ENCODE measurements at places on chromosomes 7 and 10.

GRCh38 chr10:5442065-5442989 lies 30.0 kb downstream of the NET1 start:
- no peak for DNase-seq

- DNase-seq: no peak
Observed at GRCh38 chr10:33067481-33067880, 109.5 kb upstream of the ITGB1 start.

DNA sequence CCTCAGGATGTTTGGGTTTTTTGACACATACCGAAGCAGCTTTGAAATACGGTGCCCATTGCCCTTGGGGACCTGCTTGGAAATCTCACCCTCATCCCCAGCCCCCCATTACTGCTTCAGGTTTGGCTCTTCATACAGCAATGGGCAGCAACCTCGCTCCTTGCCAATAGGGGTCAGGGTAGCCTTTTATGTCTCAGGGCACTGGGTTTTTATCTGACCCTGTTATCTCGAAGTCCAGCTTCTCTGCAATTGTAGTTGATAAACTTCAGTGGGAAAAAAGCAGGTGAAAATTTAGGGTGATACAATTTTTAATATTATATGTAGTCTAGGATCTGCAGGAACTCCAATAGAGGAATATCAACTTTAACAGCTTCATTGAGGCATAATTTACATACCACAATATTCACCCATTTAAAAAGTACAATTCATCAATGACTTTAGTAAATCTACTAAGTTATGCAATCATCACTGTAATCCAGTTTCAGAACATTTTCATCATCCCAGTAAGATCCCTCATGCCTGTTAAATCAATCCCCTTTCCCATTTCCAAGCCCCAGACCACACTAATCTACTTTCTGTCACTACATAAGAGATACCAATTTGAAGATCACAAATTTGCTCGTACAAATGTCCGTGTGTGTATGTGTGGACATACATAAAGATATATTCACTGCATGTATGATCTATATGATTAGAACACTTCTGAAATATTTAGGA lies 386.2 kb downstream of the KCNMA1 start:
- DNase-seq: no peak

- DNase-seq: no peak
Observed at GRCh38 chr7:148262721-148263229, 327.8 kb upstream of the C7orf33 start.

- DNase-seq: no peak
Observed at GRCh38 chr10:86282664-86283465, 83.7 kb downstream of the GRID1 start.

GRCh38 chr10:127926455-127926854 lies 19.6 kb downstream of the PTPRE start:
- no peak for DNase-seq

- no peak for DNase-seq
Observed at GRCh38 chr7:155874411-155874810, 62.1 kb upstream of the SHH start.

DNA sequence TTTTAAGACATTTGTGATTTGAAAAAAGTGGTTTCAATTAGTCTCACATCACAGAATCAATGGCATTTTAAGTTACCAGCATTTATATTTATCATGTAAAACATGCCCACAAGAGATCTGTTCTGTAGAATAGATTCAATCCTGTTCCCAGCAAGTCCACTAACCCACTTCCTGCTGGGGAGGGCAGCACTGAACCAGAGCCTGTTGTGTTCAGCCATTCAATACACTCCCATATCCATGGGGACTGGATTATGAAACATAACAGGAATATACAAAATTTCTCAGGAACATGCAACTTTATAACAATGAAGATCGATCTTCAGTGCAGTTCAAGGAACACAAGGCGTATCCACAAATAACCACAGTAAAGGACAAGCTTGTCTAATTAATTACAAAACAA lies 24.4 kb upstream of the ANK3 start:
- DNase-seq: no peak

DNA sequence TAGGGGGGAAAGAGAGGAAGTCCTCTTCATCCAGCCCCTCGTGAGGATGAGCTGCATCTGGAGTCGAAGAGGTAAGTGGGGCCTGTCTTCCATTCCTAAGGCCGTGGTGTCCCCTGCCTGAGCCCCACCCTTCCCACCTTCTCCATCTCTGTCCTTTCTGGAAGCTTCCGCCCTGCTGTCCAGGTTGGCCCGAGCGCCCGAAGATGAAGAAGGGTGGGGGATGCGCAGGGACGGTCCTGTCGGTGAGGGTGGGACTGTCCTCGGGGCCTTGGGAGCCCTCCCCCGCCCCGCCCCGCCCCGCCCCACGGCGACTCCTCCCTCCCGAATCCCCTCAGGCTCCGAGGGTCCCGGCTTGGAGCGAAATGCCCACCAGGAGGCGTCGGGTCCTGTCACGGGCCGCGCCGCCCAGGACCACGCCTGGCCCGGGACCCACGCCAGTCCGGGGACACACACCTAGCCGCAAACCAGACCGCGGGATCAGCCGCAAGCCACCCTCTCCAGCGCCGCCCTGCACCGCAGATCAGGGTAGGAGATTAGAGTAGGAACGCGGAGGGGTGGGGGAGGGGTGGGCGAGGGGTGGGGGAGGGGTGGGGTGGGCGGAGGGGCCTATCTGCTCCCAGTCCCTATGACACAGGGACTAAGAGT lies 15.3 kb downstream of the GPRIN2 start:
- no peak for DNase-seq

DNA sequence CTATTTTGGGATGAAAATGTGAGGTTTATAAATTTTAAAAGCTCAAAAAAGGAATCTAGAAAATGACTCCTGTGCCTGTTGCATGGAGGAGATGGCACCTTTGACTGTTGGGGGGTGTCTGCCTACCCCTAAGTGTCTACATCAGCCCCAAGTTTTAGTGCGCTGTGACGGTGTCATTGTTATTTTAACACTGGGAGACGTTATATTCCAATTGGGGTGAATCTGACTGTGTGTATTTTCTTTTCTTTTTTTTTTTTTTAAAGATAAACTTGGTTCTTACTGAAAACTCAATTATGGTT lies 517 bp downstream of the SRGN start:
- DNase-seq: no peak

DNA sequence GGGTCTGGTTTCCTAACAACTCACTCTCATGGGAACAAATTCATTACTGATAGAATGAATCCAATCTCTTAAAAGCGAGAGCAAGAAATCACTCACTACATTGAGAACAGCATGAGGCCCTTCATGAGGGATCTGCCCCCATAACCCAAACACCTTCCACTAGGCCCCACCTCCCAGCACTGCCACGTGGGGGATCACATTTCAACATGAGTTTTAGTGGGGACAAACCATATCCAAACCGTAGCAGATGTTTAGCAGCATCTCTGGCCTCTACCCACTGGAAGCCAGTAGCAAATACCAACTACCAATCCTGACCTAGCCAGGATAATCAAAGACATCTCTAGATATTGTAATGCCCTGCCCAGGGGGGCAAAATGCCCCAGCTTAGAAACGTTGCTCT lies 243.9 kb downstream of the ARHGAP21 start:
- no peak for DNase-seq

GRCh38 chr10:3472287-3473051 lies 299.9 kb upstream of the PITRM1 start:
- DNase-seq: peak; percentile 89

DNA sequence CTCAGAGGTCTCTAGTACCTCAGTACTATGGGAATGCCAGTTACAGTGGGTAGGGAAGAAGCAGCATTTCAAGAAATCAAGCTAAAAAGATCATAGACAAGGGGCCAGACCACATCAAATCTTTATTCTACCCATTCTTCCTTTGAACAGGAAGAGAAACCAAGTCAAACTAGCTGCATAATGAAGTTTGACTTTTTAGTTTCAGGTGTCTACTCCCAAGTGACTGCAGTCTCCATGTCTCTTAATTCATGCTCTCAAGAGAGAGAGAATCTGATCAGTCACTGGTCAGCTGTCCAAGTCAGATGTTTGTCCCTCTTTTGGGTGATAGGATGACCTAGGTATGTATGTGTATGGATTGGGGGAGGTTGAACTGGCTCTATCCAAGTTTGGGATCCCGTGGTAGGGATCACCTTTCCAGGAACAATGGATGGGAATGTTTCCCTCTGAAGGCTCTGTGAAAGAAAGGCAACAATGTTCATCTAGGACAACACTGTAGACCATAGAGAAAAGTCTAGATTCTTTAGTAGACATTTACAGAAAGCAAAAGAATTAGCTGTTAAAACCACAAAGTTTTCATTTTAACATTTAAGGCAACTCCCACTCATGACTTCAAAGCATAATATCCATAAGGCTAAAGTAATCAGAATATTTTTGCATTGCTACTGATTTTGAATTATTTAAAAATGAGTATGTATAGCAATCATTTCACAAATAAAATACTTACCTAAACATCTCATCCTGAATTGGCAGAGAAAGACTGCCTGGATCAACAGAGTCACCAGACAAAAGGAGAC lies 30.1 kb upstream of the PRTFDC1 start:
- DNase-seq: no peak

GRCh38 chr10:77380191-77380590 lies 257.4 kb downstream of the KCNMA1 start:
- DNase-seq: no peak

- DNase-seq: no peak
Observed at GRCh38 chr7:69176841-69177240, 421.4 kb upstream of the AUTS2 start.

GRCh38 chr7:91396-92175 lies 100.8 kb upstream of the FAM20C start:
- DNase-seq: no peak

GRCh38 chr7:92695308-92696261 lies 105.4 kb upstream of the FAM133B start:
- no peak for DNase-seq

DNA sequence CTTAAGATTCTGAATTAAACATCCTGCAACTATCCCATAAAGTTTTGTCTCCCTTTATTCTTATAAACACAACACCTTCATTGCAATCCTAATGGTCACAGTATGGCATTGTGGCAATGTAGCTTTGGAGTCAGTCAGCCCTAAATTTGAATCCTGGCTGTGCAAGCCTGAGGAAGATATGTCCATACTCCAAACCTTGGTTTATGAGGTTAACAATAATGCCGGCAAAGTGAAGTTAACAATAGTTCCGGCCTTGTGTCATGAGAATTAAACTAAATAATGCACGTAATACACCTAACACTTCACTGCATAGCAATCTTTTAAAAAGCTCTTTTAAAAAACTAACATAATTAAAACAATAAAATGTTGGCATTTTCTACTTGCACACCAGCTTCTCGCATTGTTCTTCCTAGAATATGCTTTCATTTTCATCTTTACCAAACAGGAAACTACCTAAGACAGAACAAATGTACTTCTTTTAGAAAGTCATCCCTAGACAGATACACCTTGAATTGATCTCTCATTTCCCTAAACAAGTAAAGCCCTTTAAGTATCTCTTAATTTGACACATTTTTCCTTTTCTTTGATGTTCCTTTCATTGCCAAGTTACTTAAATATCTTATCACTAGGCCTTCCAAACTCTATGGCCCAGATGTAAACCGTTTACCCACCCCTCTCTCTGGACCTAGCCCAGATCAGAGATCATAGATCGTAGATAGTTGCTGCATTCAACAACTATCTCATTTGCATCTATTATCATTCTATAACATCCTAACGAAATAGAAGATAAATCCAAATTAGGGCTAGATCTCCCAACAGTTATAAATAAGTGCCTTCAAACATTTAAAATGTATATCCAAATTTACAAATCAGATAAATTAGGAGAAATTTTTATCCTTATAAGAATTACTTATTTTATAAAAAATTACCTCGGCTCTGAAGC lies 66.7 kb downstream of the CREB3L2 start:
- DNase-seq: no peak

- no peak for DNase-seq
Observed at GRCh38 chr7:127336458-127336857, 56.0 kb downstream of the ZNF800 start.

GRCh38 chr10:131086094-131086493 lies 225.4 kb downstream of the TCERG1L start:
- DNase-seq: no peak

GRCh38 chr10:111116762-111117445 lies 40.1 kb downstream of the ADRA2A start:
- no peak for DNase-seq

DNA sequence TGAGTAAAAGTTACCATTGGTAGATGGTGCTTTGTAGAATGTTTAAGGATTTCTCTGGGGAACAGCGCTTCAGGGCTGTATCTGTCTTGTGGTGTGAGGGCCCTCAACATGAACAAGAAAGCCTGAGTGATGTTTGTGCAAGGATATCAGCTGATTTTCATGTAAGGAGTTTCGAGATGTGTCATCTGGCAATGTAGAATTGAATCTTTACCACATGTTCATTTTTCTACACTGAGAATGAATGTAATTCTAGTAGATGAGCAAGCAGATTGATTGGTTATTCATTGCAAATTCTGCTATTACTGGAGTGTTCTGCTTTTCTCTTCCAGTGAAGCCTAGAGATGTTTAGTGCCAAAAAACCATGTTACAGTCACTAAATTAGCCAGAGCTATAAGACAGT lies 87.7 kb downstream of the ST7 start:
- DNase-seq: no peak

DNA sequence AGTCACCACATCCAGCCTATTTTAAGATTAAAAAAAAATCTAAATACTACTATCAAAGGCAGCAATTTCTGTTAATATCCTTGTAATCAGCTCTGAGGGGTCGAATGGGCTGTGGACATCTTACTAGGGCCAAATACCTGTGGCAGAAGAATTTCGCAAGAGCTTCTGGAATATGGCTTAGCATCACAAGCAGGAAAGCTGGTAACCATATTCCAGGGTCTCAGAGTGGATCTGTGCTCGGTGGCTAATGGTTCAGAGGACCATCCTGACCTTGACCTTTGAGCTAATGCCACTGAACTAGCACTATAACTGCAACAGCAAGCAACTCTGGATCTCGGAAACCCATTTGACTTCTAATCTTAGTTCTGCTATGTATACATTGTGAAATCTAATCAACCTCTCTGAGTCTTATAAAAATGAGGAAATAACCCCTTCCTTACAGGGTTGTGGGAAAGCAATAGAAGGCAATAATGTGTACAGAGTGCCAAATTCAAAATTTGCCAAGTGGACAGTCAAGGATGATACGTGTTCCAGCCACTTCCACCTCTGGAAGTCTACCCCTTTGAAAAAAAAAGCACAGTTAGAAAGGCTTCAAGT lies 65.5 kb downstream of the CYP26A1 start:
- DNase-seq: no peak

- DNase-seq: no peak
Observed at GRCh38 chr7:40604601-40605438, 470.0 kb downstream of the SUGCT start.

- DNase-seq: no peak
Observed at GRCh38 chr10:101062232-101063049, 652 bp downstream of the KAZALD1 start.
